GM13977 (cell line): ENCODE measurements at places on chromosomes 1 and 21.

DNA sequence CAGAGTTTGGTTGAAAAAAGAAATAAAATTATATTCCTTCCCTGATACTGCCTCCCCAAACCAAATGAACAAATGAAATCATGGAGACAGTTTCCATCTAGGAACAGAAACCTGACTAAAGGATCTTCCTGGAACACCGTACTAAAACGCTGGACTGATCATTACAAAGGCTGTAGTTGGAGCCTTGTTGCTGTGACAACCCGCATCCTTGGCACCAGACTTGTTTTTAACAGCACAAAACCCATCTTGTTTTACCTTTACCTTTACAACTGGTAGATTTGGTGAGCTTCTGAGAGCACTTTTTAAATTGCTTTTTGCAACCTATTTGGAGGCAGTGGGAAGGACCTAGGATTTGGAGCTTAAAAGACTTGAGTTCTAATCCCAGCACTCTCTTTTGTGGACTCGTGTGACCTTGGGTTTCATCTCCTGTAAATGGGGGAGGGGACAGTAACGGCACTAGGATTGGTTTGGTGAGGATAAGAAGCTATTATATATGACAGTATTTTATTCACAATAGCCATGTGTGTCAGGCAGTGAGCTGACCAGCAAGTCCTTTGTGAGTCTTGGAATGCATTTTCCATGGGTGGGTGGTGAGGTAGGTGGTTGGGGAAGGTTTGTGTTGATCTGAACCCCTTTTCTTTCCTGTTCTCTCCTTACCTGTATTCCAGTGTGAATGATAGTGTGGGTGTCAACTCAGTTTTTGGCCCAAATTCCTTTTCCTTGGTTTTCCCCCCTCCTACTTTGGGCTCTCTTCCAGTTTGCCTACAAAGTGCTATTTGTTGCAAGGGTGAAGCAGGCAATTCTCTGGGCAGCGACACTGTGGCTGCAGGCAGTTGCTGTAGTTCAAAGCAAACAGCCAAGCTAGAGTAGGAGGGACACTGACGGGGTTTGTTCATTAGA is 12.6 kb downstream of the LRRC8D start:
- DNase-seq = no peak

DNA sequence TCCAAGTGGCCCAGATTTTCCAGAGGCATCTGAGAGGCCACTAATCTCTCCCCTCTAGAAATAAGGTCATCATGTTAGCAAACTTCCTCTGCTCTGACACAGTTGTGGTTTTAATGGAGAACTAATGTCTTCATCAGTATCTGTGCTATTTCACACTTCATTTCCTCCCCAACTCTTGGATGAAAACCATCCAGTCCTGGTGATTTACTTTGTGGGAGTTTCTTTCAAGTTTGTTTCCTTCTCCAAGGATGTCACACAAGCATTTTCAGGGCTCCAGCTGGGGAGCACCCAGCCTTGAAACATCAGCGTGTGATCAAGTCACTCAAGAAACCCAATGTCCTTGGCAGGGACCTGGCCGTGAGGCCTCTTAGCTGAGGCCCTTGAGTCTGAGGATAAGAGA is 38.8 kb downstream of the TBX15 start:
- DNase-seq = no peak

- no peak for DNase-seq
Measured at GRCh38 chr1:152718238-152718637, 10.3 kb downstream of the LCE4A start.

GRCh38 chr1:28196330-28196729 is 19.8 kb upstream of the PTAFR start:
- DNase-seq = no peak

- no peak for DNase-seq
Measured at GRCh38 chr1:175735144-175735543, 8.3 kb downstream of the TNR start.

DNA sequence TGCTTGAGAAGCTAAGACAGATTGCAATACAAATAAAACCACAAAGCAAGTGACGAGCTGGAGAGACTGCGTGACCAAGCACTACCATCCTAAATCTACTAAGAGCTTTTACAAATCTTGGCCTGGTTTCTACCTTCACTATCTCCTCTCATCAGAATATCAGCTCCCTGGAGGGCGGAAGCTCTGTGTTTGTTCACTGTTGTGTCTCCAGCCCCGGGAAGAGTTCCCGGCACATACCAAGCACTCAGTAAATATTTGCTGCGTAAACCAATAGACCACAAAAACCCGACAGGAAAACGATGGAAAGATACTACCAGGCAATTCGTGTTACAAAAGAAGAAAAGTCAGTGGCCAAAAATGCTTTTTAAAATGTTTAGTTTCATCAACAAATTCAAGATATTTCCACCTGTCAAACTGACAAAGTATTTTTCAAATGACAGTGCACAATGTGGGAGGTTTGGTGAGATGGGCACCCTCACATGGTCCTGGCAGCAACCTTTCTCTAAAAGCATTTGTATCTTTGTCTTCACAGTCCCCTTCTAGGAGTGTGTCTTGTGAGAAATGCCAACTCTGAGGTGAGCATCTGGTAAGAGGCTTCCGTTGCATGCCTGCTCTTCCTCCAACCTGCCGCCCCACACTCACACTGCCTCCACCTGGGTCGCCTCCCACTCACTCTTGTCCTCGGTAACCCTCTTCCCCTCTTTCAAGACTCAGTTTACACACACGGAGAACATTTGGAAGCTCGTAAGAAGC is 34.7 kb downstream of the SLC1A7 start:
- DNase-seq = no peak

DNA sequence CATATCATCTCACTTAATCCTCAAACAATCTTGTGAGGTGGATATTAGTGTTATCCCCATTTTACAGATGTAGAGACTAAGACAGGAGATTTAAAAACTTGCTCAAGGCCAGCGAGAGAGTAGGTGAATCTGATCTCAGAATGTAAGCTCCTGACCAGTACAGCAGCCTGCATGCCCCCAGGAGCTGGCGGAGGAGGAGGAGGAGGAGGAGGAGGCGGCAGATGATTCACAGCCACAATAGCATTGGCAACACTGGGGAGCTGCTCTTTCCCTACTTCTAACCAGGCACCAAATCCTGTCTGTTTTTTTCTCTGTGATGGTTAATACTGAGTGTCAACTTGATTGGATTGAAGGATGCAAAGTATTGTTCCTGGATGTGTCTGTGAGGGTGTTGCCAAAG is 243.2 kb downstream of the ATG4C start:
- DNase-seq = no peak

DNA sequence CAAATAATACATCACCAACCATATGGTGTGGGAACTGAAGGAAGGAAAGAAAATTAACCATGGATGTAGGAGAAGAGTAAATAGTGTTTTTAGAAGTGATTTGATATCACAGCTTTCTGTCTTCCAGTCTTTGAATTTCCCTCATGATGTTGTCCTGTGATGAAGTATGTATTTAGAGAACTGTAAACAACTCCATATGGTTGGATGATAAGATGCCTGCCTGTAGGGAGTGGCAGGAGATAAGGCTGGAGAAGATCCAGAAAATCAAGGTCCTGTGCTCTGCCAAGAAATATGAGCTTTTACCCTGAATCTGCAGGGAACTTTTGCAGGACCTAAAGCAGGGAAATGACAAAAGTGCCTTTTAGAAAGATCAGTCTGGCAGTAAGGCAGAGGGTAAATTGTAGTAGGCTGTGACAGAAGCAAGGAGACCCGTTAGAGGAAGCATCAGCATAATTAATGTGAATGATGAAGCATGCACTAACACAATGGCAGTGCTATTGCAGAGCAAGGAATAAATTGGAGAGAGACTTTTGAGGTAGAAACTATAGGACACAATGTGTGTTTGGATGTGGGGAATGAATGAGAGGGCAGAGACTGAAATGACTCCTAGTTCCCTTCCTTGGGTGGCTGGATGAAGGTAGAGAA is 21.9 kb downstream of the CEPT1 start:
- DNase-seq = no peak

DNA sequence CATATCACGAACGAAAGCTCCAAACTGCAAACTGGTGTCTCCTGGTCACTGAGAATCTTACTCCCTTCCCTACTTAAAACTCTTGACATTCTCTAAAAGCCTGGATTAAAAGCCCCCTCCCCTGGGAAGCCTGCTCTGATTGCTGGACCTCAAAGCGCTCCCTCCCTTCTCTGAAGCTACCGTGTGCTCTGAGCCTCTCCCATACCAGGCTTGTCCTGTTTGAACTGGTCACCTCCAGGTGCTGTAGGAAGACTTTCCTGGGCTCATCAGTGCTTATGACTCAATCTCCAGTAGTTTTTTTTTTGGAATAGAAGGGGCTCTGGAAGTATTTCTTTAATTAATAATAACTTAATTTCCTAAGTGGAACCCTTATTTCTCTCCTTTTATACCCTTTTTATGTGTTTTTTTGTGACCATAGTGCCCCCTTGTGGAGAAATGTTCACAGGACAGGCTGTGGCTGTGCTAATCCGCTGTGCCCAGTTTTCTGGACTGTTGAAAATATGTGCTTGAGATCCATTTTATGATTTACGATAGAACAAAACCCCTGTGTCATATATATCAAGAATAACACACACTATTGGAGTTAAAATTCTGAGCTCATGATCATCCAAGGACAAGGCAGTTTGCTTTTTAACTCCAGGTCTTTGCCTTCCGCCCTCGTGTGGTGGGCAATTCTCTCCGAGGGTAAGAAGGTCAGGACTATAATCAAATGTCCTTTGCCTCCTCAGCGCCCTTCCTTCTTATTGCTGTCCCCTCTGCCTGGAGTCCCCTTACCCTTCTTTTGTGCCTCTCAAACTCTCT is 16.9 kb downstream of the MTARC1 start:
- DNase-seq = peak; percentile 41

DNA sequence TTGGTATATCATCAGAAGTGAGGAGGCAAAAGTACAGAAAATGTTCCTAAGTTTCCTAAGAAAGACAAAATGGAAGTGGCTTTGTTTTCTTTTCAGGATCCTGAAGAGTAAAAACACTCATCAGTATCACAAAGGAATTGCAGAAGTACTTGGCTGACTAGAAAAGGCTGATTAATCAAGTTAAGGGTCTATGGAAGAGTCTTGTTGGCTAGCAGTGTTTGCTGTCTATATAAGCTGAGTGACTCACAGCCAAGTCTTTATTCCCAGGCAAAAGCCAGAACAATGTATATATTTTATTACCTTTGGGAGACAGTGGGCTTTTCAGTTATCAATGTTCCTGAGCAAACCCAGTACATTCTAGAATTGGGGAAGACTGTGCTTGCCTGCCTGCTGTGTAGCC is 777.0 kb downstream of the PLA2G4A start:
- no peak for DNase-seq

GRCh38 chr1:106780066-106780465 is 276.4 kb upstream of the PRMT6 start:
- DNase-seq = no peak

DNA sequence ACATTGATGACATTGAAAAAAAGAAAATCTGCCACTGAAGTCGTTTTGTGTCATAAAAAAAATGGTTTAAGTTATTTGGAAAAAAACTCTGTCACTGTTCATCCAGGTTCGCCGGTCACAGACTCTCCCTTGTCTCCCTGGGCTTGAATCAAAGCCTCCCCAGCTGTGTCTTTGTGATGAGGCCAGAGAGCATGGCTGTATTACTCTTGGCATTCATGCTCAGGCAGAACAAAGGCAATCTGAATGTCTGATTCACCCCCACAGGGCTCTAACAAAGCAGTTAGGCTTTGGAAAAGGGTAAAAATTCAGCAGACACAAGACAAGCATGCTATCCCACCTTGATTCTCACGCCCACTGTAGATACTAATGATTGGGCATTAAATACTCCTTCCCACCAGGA is 304.3 kb upstream of the PLD5 start:
- no peak for DNase-seq

DNA sequence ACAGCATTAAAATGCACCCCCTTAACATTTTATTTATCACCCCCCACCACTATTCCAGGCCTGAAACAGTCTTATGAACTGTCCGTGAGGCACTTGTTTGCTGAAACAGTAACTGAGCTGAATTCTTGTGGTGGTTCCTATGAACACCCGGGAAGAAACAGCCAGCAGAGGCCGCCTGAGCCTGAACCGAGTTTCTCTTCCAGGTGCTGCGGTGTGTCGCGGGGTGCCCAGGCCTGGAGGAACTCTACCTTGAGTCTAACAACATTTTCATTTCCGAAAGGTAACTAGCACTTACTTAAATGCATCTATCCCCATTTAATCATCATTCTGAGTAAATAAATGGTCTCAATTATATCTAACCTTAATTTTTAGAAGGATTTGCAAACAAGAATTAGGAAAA is 66.8 kb downstream of the TBCE start:
- DNase-seq = no peak

- no peak for DNase-seq
Measured at GRCh38 chr1:199168888-199169585, 530.2 kb downstream of the PTPRC start.

- no peak for DNase-seq
Measured at GRCh38 chr1:209379280-209379679, 204.2 kb upstream of the CAMK1G start.

- DNase-seq = no peak
Measured at GRCh38 chr1:187641463-187641862, 812.7 kb downstream of the PLA2G4A start.

DNA sequence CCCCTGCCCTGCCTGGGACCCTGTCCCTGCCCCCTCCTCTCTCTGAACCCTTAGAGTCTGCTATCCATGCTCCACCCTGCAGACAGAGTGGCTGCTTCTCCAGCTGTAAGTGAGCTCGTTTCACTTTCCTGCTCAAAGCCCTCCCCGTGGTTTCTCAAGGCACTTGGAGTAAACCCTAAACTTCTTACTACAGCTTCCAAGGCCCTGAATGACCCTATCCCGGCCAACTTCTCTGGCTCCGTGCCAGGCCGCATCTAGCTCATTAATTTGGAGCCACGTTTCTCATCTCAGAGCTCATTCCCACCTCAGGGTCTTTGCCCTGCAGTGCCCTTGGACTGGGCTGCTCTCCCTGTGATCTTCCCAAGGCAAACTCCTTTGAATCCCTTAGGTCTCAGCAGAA is 235.1 kb upstream of the RUNX1 start:
- DNase-seq = no peak

DNA sequence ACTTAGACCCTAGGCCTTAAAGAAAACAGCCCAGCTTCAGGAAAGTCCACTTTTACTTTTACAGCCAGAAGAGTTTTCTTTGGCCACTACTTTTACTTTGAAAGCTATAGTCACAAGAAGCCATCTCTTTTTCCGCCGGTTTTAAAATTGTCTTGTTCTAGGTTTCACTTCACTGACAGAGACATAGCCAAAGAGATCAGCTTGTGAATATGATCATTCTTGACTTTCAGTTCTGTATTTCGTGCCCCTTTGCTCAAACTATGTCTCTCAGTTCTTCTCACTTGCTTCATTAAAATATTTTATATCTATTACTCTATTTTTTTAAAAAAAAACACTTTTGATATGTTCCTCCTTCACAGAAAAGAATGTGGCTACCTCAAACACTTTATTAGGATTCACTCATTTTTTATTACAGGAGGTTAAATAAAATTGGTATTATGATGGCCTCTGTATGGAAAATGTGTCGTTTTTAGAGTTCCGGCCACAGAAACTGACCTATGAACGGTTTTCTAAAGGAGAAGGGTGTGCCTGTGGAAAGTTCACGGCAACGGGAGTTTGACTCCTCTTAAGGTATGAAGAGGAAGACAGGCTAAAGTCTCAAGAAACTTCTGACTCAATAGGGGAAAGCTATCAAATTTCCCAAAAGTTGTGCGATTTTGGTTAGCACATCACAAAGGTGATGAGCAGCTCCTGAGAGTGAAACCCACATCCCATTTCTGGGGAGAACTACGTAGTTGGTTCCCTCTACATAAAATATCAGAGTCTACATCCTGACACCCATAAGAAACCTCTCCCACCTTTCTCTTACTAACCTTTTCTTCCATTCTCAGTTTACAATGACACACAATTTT is 1.2 kb downstream of the MCOLN2 start:
- peak; percentile 78 for DNase-seq

- no peak for DNase-seq
Measured at GRCh38 chr1:109931189-109931731, 20.6 kb downstream of the CSF1 start.

- no peak for DNase-seq
Measured at GRCh38 chr1:203188686-203189232, 2.3 kb upstream of the CHI3L1 start.
